ENCODE measurements at places on chromosomes 1 and 21. TPM values are rescaled to one million over a fixed set of nuclear protein-coding genes. Genes with fewer than 3 reads are reported as not detected.

- no peak for DNase-seq
Observed at GRCh38 chr1:75722966-75723365, 1.5 kb upstream of the ACADM start.

DNA sequence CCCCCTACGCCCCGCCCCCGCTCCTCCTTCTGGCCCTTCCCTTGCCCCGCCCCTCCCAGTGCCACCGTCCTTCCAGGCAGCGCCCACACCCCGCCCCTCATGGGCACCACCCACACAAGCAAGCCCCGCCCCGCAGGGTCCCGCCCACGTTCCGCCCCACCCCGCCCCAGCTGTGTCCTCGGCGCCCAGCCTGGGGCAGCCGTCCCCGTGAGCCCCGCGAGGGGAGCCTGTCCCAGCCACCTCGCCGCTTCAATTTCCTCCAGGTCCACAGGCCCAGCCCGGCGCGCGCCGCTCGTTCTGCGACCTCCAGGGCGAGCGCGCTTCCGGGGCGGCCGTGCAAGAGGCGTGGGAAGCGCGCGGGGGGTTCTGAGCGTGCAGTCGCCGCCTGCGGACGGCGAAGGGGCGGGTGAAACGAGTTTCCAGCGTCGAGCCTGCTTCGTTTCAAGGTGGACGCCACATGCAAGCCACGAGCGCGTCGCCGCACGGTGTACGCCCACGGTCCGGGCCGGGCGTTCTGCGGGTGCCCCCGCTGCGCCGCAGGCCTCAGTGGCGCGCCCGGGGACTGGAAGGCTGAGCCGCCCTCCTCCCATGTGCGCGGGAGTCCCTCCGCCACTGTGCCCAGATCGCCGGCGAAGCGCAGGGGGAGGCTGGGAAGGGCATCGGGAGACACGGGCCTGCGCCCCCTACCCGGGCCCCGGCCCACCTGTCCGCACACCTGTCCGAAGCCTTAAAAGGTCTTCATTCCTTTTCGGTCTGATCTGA, 10.8 kb upstream of the FAAP20 start:
- peak; percentile 97 for DNase-seq

DNA sequence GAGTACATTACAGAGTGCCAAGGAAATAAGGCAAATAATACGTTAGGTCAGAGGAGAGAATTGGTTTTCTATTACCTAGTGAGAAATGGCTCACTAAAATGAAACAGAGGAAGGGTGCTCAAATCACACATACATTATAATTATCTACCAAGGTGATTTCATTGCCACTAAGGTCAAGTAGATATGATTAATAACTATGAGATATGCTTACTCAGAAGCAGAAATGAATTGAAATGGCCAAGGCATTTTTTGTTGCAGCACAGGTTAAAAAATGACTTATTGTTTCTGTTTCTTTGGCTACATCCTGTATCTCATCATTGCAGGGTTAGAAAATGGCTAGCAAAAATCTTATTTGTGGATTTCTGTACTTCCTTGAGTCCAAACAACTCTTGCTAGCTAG, 154.5 kb upstream of the GORAB start:
- no peak for DNase-seq

DNA sequence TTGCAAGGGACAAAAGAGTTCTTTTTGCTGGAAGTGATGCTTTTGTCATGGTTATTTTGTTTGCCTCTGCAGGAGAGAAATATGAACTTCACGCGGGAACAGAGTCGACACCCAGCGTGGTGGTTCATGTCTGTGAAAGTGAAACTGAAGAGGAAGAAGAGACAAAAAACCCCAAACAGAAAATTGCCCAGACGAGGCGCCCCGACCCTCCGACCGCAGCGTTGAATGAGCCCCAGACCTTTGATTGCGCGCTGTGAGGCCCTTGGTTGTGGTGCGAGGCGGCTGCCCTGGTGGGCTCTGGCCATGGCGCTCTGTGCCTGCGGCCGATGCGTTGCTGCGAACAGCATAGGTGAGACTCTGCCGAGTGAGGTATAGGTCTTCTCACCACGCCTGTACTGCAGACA, 20.9 kb upstream of the NCMAP start:
- DNase-seq = no peak

DNA sequence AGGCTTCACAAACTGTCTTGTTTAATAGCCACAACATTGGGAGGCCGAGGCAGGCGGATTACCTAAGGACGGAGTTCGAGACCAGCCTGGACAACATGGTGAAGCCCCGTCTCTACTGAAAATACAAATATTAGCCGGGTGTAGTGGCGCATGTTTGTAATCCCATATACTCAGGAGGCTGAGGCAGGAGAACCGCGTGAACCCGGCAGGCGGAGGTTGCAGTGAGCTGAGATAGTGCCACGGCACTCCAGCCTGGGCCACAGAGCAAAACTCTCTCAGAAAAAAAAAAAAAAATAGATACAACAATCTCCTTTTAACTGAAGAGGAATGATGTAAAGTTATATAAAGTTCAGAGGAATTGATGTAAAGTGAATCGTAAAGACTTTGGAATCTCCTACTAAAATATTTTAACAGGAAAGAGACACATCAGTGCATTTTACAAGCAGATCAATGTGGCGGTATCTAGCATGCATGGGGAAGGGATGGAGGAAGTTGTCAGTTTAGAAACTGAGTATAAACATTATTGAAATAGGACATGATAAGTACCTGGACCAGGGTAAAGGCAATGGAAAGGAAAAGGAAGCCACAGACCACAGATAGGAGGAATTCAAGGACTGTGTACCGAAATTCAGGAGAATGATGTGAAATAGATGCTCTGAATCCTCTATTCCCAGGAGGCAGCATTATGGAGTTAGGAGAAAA, 41.5 kb downstream of the PTPRC start:
- no peak for DNase-seq

DNA sequence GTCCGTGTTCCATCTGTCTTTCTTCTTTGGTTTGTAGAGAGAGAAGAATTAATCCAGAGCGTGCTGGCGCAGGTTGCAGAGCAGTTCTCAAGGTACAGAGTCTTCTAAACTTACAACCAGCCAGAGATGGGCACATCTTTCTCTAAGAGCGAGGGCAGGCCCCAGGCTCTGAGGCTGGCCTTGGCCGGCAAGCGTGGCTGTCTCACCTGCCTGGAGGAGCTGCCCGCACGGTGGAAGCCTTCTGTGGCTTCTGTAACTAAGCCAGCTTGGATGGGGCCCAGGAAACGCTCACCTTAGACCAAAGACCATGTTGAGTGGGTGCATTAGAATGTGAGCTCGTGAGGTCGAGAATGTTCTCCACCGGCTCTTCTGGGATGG, 78.6 kb downstream of the PDE9A start:
- DNase-seq = no peak

GRCh38 chr1:16903054-16903453, 7.3 kb downstream of the RNU1-2 start:
- no peak for DNase-seq

DNA sequence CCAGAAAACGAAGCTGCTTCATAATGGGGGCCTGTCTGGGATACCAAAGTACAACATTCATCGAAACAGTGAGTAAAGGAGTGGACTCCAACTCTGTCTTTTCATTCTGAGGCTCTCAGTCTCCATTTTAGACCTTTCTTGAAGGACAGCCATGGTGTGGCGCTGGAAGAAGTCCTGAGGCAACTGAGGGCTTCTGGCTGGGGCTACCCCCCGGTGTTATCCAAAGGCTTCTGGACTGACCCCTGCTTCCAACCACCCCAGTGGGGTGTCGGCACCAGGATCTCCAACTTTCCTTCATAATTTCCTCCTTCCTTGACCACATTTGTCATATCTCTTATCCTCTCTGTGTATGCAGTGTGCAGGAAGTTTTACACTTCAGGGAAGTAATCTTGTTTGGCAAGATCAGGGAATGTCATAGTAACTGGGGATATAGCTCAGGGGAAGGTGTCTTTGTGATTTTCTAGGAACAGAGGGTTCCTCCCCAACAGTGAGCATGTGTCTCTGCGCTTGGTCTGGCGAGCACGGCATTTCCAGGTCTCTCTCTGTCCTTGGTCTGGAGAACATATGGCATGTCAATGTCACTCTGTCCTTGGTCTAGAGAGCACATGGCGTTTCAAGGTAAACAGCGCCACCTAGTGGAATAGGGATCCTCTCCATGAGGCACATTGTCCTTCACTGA, 19.4 kb upstream of the BSDC1 start:
- peak; percentile 61 for DNase-seq

- peak; percentile 85 for DNase-seq
Observed at GRCh38 chr21:38925923-38926322, 120.2 kb downstream of the ETS2 start.

DNA sequence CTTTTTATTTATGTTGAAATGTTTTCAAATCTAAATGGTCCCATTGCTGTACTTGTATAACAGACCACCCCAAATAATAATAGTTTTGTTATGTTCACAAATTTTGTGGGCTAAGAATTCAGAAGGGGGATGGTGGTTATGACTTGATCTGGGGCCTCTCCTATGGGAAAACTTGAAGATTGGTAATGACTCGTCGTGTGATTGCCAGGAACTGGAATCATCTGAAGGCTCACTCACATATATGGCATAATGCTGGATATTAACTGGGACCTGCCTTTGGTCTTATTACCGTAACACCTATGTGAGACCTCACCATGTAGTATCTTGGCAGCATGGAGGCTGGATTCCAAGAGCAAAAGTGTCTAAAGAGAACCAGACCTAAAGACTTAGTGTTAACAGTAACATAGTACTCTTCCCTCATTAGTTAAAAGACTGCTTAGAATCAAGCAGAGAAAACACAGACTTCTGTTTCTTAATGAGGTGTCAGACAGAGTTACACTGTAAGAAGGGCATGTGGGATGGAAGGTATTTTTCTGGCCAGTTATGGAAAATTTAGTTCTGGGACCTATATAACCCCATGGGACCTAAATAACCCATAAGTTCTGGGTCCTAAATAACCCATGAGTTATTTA, 11.9 kb downstream of the LYPLAL1 start:
- DNase-seq = no peak

DNA sequence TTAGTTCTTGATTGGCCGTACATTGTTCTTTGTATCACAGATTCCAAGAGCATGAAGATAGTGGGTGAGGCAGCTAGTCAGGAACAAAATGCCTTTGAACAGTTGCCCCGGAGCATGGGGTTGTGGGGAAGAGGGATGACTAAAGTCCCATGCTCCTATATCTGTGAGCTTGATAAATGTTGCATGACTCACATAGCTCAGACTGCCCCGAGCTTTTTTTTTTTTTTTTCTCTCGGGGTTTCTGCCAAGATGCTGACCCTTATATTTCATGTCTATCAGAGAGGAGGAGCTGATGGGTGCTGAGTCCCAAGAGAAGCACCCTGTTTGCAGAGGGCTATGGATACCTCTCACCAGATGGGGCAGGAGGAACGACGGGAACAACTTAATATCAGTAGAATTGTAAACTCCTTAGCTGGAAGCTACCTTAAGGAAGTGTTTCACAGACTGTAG, 40.6 kb downstream of the SRRM1 start:
- no peak for DNase-seq

CLCNKB gene
- 4.6 TPM for total RNA-seq

LMNA gene
- 258 TPM for total RNA-seq

CYP4Z1 gene
- total RNA-seq = not detected

SPRR3 gene
- total RNA-seq = not detected

C1orf185 gene
- not detected for total RNA-seq

DVL1 gene
- total RNA-seq = 75.0 TPM
